ENCODE measurements at places on chromosomes 5 and 9. TPM values are rescaled to one million over a fixed set of nuclear protein-coding genes. Genes with fewer than 3 reads are reported as not detected.

- no peak for DNase-seq
These were observed 66.0 kb downstream of the PLAC8L1 start for GRCh38 chr5:146039420-146039819.

The CBY3 gene
- 1.6 TPM for total RNA-seq

DNA sequence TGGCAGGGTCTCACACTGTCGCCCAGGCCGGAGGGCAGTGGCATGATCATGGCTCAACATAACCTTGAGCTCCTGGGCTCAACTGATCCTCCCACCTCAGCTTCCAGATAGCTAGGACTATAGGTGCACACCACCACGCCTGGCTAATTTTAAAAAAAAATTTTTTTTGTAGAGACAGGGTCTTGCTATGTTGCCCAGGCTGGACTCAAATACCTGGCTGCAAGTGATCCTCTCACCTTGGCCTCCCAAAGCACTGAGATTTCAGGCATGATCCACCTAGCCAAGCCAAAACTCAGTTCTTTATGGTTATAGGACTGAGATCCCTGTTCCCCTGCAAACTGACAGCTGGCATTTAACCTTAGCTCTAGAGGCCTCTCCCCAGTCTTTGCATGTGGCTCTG is 5.3 kb downstream of the LMBRD2 start:
- DNase-seq, result no peak

DNA sequence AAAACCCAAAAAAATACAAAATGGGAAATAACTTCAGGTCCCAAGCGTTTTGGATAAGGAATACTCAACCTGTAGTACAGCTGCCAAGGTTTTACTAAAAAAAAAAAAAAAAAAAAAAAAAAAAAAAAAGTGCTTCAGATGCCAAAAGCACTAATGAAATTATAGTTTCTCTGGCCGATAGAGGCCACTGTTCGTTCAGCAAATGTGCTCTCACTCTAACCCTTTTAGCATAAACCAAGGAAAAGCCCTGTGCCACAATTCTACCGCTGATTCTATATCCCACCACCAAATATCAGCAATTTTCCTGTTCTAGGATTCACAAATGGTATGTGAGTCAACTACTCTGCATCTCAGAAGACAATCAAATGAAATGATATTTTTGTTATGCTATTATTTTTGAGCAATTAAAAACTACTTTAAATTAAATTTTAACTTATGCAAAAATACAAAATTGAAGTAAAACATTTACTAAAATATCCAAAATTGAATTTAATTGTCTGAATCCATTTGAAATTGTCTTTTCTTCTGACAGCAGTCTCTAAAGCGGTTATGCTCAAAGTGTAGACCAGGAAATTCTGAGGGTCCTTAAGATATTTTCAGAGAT is 79.8 kb downstream of the RICTOR start:
- DNase-seq, result no peak

DNA sequence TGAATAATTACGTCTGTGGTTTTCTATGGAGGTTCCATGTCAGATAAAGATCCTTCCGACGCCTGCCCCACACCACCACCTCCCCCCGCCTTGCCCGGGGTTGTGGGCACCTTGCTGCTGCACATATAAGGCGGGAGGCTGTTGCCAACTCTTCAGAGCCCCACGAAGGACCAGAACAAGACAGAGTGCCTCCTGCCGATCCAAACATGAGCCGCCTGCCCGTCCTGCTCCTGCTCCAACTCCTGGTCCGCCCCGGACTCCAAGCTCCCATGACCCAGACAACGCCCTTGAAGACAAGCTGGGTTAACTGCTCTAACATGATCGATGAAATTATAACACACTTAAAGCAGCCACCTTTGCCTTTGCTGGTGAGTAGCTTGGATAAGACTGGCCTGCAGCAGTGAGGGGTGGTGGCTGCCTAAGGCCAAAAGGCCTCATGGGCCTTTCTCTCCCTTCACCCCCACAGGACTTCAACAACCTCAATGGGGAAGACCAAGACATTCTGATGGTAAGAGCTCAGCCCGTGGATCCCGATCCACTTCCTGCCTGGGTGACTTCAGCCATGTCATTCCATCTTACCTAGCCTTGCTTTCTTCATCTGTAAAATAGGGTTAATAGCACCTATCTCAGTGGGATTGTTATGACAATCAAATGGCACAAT is at the start of gene IL3:
Gene IL3, plus strand, starts transcription at position 155 of the 661 bp plus-strand sequence. Its CDS starts 52 bp downstream, at position 207.
- DNase-seq, result peak; percentile 23

- no peak for DNase-seq
These were observed 9.3 kb downstream of the PHF2 start for GRCh38 chr9:93585695-93586094.

The PCDHA9 gene
- total RNA-seq, result 0.46 TPM

DNA sequence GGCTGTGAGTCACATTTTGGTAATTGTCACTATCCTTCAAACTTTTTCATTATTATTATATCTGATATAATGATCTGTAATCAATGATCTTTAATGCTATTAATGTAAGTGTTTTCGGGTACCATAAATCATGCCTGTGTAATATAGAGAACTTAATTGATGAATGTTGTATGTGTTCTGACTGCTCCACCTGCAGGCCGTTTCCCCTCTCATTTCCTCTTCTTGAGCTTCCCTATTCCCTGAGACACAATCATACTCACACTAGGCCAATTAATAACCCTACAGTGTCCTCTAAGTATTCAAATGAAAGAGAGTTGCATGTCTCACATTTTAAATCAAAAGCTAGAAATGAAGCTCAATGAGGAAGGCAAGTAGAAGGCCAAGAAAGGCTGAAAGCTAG is 420.9 kb upstream of the SGCD start:
- DNase-seq, result no peak

The CATSPER3 gene
- 0.50 TPM for total RNA-seq

DNA sequence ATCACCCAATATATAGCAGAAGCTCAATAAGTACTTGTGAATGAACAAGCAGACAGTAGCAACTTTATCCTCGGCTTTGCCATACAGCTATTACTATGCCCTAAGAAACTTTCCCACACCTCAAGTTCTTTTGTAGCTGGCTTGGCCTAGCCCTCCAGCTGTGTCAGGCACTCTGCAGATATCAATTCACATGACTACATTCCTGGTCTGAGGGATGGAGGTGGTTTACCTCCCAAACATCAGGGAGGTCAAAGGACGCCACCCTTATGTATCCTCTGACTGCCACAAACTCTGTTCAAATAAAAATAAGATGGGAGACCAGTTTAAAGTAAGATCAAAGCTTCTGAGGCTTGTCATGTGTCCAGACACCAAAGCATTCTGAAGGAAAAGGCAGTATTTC is 416.3 kb downstream of the PIK3R1 start:
- no peak for DNase-seq

DNA sequence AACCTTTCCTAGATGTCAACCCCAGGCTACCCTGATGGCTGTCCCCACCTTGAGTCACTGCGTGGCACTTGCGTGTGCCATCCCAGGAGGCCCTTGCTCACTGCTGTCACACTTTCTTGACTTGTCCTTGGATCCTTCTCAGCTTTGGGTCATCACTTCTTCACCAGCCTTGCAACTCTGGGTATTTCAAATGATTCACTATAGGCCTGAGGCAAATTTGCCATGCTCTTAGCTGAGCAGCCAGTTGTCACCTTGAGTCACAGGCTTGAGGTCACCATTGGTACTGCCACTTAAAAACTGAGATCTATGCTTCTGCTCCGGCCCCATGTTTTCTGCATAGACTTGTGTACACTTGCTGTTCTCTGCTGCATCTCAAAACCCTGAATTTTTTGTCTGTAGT is 84.7 kb downstream of the BASP1 start:
- DNase-seq, result no peak

GRCh38 chr5:56154732-56155484 is 78.2 kb downstream of the ANKRD55 start:
- DNase-seq, result no peak

The NTNG2 gene
- 0.52 TPM for total RNA-seq

DNA sequence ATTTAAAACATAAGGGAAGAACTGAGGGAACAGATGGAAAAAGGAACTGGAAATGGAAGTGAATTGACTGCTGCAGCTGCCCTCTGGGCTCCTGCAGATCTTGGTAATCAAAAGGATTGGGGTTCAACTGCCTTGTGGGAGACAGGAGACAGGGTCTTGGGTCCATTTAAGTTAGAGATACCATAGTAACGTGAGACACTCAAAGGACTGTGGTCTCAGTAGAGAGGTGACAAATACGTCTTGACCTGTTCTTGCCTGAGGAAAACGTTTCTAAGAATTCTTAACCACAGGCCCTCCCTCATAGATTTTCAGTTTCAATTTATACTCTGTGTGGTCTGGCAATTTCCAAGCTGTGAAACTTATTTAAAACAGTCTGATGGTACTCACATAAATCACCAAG is 100.8 kb upstream of the DHFR start:
- DNase-seq, result no peak

- no peak for DNase-seq
These were observed 54.4 kb upstream of the RUFY1 start for GRCh38 chr5:179495906-179496455.

- DNase-seq, result no peak
These were observed 29.3 kb downstream of the GOLGA2 start for GRCh38 chr9:128246471-128246870.

GRCh38 chr9:129182625-129183494 is 4.8 kb upstream of the IER5L start:
- DNase-seq, result peak; percentile 85

The LCN15 gene
- total RNA-seq, result not detected

The CARD6 gene
- 0.22 TPM for total RNA-seq

GRCh38 chr9:18478501-18479361 is 4.8 kb downstream of the ADAMTSL1 start:
- DNase-seq, result no peak

GRCh38 chr9:91795598-91796241 is 154.3 kb downstream of the ROR2 start:
- no peak for DNase-seq
